Panc1 (cell line): ENCODE measurements at places on chromosomes 6 and 20.

GRCh38 chr20:35215066-35215956 is 11.2 kb upstream of the MMP24 start:
- DNase-seq, result no peak

- DNase-seq, result no peak
Observed at GRCh38 chr6:135647521-135647920, 150.0 kb upstream of the AHI1 start.

DNA sequence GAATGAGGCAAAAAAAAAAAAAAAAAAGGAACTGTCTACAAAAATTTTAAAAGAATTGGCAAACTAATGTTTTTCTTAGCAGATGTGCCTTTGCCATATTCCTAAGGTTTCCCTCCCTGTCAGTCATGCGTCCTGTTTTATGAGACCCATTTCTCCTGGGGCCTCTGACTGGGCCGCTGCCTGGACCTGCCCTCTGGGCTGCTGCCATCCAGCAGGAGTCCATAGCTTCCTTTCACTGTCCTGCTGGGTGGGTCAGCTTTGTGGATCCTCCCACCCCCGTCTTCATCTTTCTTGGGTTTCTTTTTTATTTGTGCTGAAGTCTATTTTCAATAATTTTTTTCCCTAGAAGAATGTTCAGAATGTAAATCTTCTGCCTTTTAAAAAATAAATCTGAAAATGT is 110.8 kb upstream of the SCP2D1 start:
- DNase-seq, result no peak

DNA sequence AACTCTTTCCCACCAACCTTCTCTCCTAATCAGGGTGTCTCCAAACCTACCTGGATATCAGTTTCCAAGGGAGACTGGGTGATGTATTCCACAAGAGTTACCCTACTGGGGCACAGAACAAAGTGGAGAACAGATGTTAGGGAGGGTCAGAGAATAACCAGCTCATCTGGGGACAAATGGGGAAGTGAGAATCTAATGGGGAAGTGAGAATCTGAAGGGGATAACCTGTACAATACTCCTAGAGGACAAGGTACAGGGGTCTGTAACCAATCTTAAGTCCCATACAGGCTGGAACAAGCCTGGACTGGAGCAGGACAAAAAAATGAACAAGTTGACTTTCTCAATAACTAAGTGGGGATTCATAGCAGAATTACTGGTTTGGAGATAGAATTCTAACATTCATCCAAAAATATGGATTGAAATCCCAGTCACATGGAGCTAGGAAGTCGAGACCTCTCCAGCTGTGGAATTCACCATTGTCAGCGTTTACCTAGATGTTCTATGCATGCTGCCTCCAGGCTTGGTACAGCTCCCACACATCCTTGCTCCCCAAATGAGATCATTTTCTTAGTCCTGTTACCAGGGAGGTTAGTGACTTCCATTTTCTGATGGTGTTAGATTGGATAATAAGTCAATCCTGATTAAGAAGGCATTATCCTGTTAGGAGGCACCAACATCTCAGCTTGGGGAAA is 214.8 kb upstream of the MOCS1 start:
- no peak for DNase-seq

GRCh38 chr6:47376930-47377329 is 67.2 kb upstream of the TNFRSF21 start:
- DNase-seq, result no peak

- no peak for DNase-seq
Observed at GRCh38 chr20:50395251-50395729, 114.9 kb upstream of the PTPN1 start.

GRCh38 chr6:163249651-163250101 is 164.8 kb upstream of the QKI start:
- no peak for DNase-seq

GRCh38 chr6:166639921-166640320 is 12.9 kb upstream of the RPS6KA2 start:
- DNase-seq, result no peak

DNA sequence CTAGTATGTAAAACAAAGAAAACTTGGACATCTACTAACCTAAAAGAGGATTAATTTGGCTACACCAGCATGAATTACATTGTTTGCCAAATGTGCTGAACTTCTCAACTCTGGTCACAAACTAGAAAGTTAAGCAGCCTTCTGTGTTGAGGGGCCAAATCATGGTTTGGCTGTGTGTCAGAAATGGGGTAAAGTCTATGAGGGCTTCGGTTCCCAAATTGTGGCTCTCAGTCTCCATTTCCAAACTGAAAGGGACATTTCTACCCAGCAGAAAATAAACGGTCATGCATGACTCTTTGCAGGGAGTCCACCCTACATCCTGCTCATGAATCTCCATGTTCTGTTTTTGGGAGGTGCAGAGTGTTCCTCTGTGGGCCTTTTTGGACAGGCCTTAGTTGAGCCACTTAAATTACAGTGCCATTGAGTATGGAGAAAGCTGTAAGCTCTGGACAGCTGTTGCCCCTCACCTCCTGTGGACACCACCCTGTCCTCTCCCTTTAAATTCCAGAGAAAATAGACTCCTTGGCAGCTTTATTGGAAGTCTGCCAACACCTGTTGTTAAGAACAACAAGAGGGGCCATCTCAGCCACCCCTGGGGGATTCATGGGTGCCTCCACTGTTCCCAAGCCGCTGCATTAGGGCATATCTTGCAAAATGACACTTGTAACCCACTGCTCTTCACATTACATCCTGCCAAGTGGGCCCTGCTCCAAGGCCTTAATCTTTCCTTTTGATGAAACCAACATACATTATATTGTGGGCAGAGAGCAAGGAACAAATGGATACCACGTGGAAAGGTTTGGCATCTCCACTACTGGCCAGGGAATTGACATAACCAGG is 27.5 kb upstream of the SNRPC start:
- DNase-seq, result no peak

DNA sequence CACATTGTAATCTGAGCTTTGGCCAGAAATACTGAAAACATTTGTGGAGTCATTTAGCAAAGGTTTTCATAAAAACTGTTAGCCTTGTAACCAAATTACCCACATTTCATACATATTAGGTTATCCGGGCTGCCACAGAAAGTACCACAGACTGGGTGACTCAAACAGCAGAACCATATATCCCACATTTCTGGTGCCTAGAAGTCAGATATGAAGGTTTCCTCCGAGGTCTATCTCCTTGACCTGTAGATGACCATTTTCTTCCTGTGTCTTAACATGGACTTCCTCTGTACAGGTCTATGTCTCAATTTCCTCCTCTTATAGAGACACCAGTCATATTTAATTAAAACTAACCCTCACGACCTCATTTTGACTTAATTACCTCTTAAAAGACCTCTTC is 49.5 kb upstream of the SMIM28 start:
- DNase-seq, result no peak

GRCh38 chr6:129959358-129959930 is 58.9 kb upstream of the L3MBTL3 start:
- DNase-seq, result no peak

- DNase-seq, result no peak
Observed at GRCh38 chr6:118146584-118146983, 239.5 kb downstream of the SLC35F1 start.

- DNase-seq, result no peak
Observed at GRCh38 chr20:62316331-62317166, 13.8 kb downstream of the ADRM1 start.

DNA sequence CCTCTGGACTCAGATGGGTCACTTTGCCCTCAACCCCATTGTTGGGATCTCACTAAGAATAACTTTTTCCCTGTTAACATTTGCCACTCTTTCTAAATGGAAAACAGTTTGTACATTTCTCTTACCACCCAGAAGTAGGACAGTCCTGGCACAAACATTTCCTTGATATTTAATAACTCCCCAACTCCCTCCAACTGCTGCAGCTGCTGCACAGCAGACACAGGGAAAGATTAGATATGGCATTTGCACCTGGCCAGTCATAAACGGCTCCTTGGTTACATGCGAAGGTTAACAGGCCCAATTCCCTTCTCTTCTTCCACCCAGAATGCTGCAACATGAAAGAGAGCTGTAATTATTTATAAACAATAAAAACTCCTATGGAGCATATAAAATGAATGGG is 55.9 kb upstream of the SOX4 start:
- DNase-seq, result no peak

DNA sequence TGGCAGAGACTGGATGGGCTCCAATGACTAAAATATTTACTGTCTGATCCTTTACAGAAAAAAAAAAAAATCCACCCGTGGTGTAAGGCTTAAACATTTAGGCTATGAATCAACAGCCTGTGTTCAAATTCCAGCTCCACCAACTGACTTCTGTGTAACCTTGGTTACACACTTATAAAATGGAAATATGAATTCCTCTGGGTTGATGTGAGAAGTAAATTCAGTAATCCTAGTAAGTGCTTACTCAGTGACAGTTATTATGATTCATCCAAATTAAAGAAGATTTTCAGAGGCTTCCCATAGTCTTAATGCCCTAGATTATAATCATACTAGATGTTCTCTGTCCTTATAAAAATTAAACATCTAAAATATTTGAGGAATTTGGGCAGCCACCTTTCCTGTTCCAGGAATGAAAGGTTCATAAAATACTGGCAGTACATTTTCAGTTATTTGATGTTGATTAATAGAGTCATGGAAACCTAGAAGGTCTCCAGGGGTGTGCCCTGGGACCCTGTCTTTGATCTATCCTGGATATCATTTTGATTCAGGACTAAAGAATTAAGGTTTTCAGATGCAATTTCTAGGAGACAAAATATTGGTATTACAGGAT is 180.3 kb upstream of the ZNF217 start:
- DNase-seq, result peak; percentile 81
